ENCODE measurements at places on chromosomes 1 and 21. TPM values are rescaled to one million over a fixed set of nuclear protein-coding genes. Genes with fewer than 3 reads are reported as not detected.

DNA sequence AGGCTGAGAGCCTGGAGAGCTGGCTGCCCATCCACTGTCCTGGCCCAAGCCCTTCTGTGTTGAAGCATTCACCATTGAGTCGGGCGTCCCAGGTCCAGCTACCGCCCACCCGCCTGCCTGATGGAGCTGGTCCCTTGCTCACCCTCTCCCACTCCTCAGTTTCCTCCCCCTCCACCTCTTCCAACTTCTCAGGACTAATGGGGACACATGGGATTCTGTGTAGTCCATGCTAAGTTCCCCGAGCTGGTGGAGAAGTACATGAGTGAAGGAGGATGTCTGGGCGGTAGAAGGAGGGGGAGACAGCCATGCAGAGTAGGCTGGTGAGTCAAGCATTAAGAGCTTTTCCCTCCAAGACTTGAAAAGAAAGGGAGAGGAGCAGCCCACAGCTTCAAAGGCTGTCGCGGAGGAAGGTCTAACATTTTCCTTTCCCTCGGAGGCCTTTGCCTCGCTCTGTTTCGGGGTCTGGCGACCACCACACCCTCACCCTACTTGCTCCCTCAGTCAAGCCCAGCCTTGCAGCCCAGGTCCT, 561 bp downstream of the SLC26A9 start:
- DNase-seq: no peak

DNA sequence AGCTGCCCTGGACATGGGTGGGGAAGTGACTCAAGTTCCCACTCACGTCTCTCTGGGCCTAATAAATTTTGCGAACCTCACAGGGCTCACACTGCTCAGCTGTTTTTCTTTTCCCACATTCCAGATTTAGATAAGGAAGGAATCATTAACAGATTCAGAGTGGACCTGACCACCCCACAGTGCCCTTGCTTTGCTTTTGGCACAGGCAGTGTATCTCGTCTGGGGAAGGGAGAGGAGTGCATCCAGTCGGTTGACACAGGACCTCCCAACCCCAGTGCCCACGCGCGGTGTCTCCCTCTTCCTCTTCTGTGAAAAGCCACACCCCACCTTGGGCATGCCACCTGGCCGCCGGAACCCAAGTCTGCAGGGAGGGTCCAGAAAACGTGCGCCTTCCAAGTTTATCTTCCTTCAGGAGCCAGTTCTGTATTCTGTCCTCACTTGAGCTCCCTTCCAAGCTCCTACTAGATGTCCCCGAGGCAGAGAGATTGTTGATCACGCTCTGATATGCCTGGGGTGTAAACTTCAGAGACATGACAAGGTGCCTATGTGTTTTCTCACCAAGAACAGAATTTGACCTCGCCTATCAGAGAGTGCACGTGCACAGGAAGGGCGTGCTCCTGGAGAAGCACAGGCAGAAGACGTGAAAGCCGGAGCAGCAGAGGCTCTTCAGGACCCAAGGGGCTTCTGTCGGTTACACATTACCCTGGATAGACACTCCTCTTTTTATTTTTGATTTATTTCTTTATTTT, 9.5 kb upstream of the SLC2A5 start:
- no peak for DNase-seq

Gene KLHDC8A
- 1.9 TPM for polyA plus RNA-seq

DNA sequence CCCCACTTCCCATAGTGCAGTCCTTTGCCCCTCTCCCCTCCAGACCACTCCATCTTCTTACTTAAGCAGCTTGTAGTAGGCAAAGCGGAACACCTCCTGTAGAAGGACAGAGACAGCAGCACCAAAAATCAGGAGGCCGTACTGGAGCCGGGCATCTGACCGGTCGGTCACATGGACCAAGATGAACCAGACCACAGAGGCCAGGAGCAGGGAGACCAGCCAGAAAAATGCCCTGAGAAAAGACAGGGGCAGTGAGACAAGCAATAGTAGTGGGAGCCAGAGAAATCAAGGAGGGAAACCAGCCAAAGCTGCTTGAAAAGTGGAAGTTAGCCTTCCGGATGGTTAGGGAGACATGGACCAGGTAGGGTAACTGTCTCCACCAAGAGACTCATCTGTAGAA, 920 bp downstream of the APH1A start:
- DNase-seq: no peak

DNA sequence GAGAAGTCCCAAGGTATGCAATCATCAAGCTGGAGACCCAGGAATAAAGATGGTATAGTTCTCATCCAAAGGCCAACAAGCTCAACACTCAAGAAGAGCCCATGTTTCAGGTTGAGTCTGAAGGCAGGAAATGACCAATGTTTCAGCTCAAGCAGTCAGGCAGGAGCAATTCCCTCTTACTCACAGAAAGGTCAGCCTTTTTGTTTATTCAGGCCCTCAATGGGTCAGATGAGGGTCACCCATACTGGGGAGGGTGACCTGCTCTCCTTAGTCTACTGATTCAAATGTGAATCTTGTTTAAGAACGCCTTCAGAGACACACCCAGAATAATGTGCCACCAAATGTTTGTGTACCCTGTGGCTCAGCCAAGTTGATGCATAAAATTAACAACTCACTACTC, 262.4 kb downstream of the USP25 start:
- no peak for DNase-seq

DNA sequence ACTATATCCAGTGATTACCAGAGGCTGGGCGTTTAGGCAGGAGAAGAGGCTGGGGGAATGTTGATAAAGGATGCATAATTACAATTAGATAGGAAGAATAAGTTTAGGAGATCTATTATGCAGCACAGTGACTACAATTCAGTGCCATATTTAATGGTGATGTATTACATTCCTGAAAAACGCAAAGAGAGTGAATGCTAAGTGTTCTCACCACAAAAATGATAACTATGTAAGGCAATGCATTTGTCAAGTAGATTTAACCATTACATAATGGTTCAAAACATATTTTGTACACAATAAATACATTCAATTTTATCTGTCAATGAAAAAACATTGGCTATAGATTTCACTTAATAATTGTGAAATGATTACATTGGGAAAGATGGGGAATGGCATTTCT, 548.9 kb downstream of the NUF2 start:
- no peak for DNase-seq

Measured in renal pelvis (tissue), 12 donors.